ENCODE measurements at places on chromosomes 2 and 18.

DNA sequence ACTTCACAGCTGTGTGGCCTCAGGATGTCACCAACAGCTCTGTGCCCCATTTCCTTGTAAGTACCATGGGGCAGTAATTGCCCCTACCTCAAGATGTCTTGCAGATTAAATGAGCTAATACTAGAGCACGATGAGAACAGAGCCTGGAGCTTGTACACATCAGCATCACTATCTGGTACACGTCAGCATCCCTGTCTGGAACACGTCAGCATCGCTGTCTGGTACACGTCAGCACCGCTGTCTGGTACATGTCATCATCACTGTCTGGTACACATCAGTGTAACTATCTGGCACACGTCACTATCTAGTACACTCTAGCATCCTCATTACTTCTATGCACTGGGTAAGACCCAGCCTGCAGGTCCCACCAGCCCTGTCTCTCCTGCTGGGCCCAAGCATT lies 37.2 kb downstream of the AQP12A start:
- peak; percentile 26 for DNase-seq

GRCh38 chr2:208096080-208096479 lies 28.2 kb downstream of the CRYGD start:
- DNase-seq = no peak

DNA sequence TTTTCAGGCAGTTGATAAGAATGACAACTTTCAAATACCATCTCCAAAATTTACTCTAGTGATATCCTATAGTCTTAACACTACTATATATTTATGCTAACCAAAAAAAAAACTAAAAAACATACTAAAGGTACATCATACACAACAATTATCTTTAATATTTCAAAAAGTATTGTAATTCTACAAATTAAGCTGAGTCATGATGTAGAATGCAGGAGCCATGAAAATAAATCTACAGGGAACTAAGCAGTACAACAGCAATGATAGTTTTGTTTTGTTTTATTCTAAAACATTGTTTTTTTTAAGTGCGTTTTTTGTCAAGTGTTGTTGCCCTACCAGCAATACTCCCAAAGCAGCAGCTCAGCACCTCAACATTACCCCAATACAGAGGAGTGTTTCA lies 314.3 kb downstream of the FSIP2 start:
- no peak for DNase-seq

DNA sequence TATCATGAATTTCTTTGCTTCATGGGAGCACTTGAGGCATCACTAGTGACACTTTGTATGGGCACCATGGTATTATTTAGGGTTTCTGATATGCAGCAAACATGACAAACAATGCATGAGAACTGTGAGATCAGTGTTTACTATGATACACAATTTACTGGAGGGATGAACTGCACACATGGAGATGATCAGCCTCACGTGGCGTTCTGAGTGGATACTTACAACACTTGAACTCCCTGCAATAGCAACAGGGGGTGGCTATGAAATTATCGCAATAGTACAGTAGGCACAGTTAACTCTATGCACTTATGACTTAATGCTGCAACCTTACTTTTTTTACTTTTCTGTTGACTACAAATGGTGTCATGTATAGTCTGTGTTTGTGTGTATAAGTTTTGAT lies 18.5 kb upstream of the UGT1A8 start:
- DNase-seq = no peak

DNA sequence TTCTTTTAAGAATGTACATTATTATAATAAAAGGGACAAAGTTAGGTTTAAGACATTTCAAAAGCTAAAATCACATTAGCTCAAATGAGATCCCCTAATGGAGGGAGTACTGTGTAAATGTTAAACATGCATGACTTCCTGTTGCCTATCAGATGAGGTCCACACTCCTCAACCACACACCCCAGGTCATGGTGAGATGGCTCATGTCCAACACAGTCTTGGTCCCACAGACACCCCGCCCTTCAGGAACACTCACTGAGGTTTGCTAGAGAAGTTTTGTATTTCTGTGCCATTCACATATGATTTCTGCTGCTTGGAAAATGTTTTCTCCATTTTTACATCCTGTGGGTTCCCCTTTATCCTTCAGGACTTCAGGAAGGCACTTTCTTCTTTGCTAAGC lies 491.0 kb downstream of the SOX11 start:
- DNase-seq = no peak

- peak; percentile 11 for DNase-seq
These were observed 58.8 kb downstream of the MFSD6 start for GRCh38 chr2:190466819-190467446.

- DNase-seq = peak; percentile 53
These were observed 22.7 kb downstream of the MGAT5 start for GRCh38 chr2:134276381-134277172.

GRCh38 chr2:231353469-231353868 lies 42.0 kb upstream of the B3GNT7 start:
- no peak for DNase-seq

DNA sequence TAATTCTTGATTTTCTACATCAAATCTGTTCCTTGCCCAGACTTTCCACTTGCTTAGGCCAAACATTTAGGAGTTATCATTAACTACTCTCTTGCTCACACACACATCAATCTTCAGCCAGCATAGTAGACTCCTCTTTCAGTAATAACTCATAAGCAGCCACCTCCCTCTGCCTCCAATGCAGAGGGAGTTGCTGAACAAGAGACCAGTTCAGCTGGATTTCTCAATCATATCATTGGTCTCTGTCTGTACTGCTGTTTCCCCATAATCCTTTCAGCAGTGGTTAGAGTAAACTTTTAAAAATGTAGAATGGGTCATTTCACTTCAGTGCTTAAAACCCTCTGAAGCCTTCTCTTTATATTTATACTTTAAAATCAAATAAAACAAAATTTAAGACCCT lies 112.9 kb downstream of the SLC39A10 start:
- DNase-seq = no peak

DNA sequence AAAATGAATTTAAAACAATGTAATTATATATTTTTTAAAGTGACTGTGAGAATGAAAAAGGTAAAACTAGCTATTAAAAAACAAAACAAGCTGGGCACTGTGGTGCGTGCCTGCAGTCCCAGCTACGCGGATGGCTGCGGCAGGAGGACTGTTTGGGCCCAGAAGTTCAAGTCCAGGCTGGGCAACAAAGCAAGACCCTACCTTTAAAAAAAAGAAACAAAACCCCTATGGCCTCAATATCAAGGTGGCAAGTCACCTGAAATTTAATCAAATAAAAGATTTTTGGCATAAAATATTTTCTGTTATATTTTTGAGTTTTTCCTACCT lies 46.9 kb upstream of the STRN start:
- no peak for DNase-seq

GRCh38 chr18:22538426-22538825 lies 120.7 kb upstream of the CTAGE1 start:
- no peak for DNase-seq

DNA sequence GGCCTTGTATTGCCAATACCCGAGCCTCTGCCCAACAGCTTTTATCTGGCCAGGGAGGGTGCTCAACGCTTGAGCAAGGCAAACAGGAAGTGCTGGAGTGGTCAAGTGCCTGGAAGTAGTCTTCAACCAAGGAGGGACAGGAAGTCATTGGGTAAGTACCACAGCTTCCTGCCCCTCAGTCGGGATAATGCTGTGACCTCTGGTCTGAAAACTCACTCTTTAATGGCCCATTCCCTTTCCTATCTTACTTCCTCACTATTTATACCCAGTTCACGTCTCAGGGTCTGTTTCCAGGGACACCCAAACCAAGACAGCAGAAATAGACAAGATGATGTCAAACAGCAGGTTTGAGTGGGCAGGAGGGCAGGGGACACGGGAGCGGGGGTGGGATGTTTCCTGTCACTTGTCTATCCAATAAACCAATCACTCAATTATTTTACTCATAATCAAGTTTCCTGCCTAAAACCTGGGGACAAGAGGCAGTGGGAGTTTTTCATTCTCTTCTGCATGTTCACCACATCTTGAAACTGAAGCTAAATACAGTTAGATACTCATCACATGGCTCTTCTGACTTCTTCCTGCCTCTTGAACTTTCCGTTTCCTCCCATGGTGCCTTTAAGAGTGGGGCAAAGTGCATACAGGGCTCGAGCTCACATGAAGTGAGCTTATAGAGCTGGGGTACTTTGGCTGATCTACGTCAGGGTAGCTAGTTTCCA lies 68.9 kb upstream of the CAB39 start:
- DNase-seq = no peak

DNA sequence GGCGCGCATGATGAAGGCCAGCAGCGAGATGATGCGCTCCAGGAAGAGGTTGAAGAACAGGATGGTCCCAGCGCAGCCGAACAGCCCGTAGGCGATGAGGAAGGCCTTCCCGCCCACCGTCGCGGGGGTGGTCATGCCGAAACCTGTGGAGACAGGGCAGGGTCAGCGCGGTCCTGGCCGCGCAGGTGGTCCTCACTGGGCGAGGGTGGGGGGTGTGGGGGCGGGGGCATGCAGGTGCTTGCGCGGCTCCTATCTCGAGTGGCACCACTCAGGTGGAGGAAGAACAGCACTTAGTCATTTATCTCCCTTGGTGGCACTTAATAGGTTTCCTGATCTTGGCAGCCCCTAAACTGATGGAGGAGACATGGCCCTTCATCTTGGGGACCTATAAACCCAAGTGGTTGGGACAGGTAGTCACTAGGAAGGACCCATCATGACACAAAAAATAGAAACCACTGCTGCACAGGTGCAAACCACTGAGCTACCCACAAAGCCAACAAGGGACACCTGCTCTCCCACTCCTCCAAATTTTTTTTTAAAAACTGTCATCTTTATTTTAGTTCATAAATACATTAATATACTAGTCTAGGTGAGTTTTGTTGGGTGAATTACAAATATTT lies 118.8 kb downstream of the MSH2 start:
- DNase-seq = no peak

GRCh38 chr18:12911025-12911928 lies 27.2 kb upstream of the PTPN2 start:
- no peak for DNase-seq

Data from ELR (cell line).